Right atrium auricular region (tissue), 2 donors: ENCODE measurements at places on chromosomes 2 and 18. TPM values are rescaled to one million over a fixed set of nuclear protein-coding genes. Genes with fewer than 3 reads are reported as not detected.

DNA sequence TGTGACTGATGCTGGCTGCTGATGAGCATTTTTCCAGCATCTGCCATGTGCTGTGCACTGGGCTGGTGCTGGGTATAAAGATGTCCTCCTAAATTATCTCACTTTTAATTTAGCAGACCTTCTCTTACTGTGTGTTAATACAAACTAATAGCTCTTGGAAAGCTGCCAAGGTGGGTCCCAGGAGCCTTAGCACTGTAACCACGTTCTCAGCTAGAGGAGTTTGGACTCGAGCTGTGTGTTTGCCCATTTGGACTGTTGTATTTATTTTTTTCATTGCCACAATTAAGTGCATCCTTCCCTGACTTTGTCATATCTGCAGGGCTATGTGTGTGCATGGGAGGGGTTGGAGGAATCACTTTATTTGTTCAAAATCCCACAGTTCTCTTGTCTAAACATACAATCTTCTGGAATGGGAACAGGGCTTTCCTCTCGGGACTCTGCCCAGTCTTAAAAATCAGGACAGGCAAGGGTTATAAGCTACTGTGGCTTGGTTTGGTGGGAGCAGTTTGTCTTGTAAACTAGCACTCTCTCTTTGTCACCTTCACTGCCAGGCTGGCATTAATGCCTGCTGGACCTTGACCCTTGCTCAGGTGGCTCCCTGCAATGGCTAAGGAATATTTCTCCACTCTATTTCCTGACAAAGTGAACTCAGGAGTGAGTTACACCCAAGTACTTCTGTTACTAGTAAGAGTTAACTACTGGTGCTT, 129.7 kb upstream of the MGAT5 start:
- no peak for DNase-seq
- H3K27me3 ChIP-seq: no peaks in the 10 kb centered on the region
- H3K4me1 ChIP-seq: peaks cover 82% of the 10 kb centered on the region
- no peak overlapping the region for H3K27ac ChIP-seq
- no peaks in the 10 kb centered on the region for H3K36me3 ChIP-seq
- H3K4me3 ChIP-seq: no peak overlapping the region

GRCh38 chr2:136012315-136012714, 26.9 kb upstream of the DARS1 start:
- H3K27me3 ChIP-seq: no peaks in the 10 kb centered on the region
- no peak for DNase-seq
- H3K4me1 ChIP-seq: peaks cover 26% of the 10 kb centered on the region
- no peaks in the 10 kb centered on the region for H3K36me3 ChIP-seq

The UGT1A3 gene
- total RNA-seq: not detected

DNA sequence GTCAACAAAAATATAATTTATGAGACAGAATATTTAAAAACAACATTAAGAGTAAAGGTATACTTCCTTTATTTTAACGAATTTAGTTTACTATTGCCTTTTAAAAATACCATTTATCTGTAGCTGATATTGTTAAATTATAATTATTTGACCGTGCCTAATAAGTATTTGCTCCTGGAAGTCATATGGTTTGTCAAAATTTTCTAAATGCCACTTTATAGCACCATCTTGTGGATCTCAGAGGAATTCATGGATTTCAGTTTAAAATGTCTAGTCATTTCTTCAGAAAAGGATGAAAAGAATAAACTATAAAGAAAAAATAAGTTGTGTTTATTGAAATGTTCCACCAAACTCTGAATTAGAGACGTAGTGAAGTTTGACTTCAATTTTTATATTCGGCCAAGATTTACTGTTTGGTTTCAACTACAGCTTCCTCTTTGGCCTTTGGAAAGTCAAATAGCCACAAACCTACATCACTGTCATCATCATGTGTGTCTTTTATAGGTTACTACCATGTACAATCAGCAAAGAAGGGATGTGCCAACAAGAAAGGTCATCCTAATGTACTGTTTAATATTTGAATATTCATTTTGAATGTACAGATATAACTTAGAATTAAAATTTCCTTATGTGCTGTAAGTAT, 10.3 kb upstream of the FTCDNL1 start:
- no peak overlapping the region for H3K27ac ChIP-seq
- H3K4me3 ChIP-seq: no peak overlapping the region
- no peaks in the 10 kb centered on the region for H3K27me3 ChIP-seq
- no peaks in the 10 kb centered on the region for H3K36me3 ChIP-seq
- H3K4me1 ChIP-seq: no peaks in the 10 kb centered on the region
- DNase-seq: no peak

- H3K27ac ChIP-seq: no peak overlapping the region
- no peaks in the 10 kb centered on the region for H3K4me1 ChIP-seq
- H3K4me3 ChIP-seq: no peak overlapping the region
These were observed 42.2 kb downstream of the HIBCH start for GRCh38 chr2:190277234-190278112.

DNA sequence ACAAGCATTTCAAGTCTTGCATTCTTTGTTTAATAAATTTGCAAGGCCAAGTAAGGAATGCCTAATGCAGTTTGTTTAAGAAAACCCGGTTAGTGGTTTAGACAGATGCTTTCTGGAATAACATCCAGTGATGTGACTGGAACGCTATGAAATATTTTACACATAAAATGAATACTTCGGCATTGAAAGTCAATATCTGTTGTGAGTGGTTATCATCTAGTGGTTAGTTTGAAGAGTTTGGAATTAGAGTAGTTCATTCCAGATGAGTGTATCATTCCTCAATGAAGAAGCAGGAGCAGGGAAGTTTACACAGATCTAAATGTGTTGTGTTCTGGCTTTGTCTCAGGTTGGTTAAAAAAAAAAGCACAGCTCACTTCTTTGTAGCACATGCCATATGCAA, 608.0 kb upstream of the PIK3C3 start:
- no peaks in the 10 kb centered on the region for H3K36me3 ChIP-seq
- no peak for DNase-seq
- no peak overlapping the region for H3K27ac ChIP-seq
- no peaks in the 10 kb centered on the region for H3K27me3 ChIP-seq
- no peaks in the 10 kb centered on the region for H3K4me1 ChIP-seq

GRCh38 chr18:64444819-64445218, 295.9 kb upstream of the LINC00305 start:
- no peak for DNase-seq
- H3K27ac ChIP-seq: no peak overlapping the region
- no peaks in the 10 kb centered on the region for H3K27me3 ChIP-seq
- no peak overlapping the region for H3K4me3 ChIP-seq
- no peaks in the 10 kb centered on the region for H3K36me3 ChIP-seq

- no peaks in the 10 kb centered on the region for H3K4me1 ChIP-seq
- H3K36me3 ChIP-seq: no peaks in the 10 kb centered on the region
- no peaks in the 10 kb centered on the region for H3K27me3 ChIP-seq
- H3K4me3 ChIP-seq: no peak overlapping the region
- H3K27ac ChIP-seq: no peak overlapping the region
- DNase-seq: no peak
These were observed 96.0 kb downstream of the TFCP2L1 start for GRCh38 chr2:121189011-121189410.

The ZNF397 gene
- 12.0 TPM for total RNA-seq

GRCh38 chr2:112869258-112869842, 32.8 kb upstream of the IL1B start:
- no peaks in the 10 kb centered on the region for H3K27me3 ChIP-seq
- H3K4me3 ChIP-seq: no peak overlapping the region
- no peak overlapping the region for H3K27ac ChIP-seq
